ENCODE measurements at places on chromosomes 3 and 15.

GRCh38 chr3:142215106-142215505 lies 10.3 kb downstream of the GK5 start:
- DNase-seq, result no peak

GRCh38 chr3:49779358-49780079 lies 6.8 kb downstream of the IP6K1 start:
- no peak for DNase-seq

- no peak for DNase-seq
Observed at GRCh38 chr3:58631742-58632141, 34.8 kb downstream of the FAM3D start.

GRCh38 chr3:74282202-74282601 lies 332.3 kb downstream of the CNTN3 start:
- no peak for DNase-seq

DNA sequence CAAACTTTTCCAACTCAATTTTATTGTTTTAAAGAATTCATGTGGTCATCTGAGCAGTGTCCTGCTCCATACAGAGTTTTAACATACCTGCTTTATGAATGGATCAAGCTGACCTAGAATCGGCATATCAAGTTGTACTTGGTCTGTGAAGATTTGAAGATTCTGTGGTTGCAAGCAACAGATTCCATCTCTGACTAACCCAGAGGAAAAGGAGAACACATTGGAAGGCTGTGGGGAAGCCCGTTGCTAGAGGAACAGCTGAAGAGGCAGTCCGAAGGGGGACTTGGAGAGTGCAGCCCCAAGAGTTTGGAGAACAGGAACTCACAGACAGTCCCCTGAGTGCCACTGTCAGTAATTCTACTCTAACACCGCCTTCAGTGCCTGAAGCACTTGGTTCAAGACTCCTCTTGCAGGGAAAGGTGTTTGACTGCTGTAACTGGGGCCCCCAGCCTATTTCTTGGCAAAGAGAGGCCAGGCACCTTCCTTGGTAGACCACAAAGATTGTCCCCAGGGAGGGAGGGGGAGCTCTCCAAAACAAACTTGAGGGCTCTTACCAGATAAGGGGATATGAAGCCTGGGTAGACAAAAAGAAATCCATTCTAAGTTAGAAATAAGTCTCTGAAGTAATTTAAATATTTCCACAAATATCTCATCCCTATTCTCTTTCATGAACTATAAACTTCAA lies 88.8 kb downstream of the LARS2 start:
- no peak for DNase-seq

DNA sequence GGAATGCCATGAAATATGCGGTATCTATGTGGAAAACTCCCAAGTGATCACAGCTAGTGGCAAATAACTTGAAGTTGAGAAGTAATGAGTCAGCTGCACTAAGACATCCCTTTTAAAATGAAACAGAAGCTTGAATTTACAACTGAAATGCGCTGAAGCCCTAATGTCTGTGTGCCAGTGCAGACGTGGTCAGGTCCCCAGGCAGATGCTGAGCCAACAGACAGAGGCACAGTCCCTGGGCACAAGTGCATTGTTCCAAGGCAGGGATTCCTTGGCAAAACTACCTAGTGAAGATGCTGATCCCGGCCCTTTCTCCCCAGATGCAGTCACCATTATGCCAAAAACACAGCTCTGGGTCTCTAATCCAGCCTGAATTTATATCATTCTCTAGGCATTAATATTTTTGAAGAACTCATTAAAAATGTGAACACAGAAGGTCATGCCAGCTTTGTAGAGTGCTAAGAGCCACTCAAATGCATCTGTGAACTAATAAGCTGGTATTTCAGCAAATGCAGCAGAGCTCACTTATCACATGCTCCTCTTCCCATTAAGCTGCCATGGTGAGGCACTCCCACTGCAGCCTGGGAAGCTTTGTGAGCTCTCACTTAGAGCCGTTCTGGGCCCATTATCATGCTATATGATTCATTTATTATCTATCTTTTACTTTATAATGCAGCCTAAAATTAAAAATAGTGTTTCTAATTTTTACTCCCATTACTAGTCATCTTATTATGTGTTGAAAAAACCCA lies 200.1 kb downstream of the GABRB3 start:
- DNase-seq, result no peak

GRCh38 chr15:81504170-81504905 lies 130.3 kb upstream of the TMC3 start:
- no peak for DNase-seq

- no peak for DNase-seq
Observed at GRCh38 chr15:91698241-91698640, 155.3 kb upstream of the SLCO3A1 start.

DNA sequence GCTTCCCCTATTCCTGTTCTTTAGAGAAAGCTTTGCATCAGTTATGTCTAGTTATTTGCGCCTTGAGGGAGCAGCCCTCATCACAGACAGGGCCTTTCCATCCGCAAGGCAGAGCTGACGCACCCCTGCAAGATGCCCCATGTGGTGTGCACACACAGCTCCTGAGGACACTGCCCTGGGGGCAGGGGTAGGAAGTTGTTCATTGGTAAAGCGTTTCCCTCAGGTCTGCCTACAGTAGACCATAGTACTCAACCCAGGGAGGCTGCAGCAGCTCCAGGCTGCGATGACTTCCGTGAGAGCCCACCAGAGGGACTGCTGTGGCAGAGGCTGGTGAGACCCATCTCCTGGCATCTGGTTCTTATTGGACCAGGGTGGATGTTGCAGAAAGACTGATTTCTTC lies 55.1 kb upstream of the PLXNA1 start:
- DNase-seq, result no peak

- DNase-seq, result no peak
Observed at GRCh38 chr3:63937661-63938651, 25.8 kb upstream of the SCAANT1 start.

- no peak for DNase-seq
Observed at GRCh38 chr15:84813435-84813834, 3.7 kb upstream of the ALPK3 start.

GRCh38 chr3:161737171-161737570 lies 240.6 kb downstream of the OTOL1 start:
- DNase-seq, result no peak

Data from stimulated activated naive CD4-positive, alpha-beta T cell treated with Interleukin-2 at 50 U/mL for 16 hours (primary cell).